ENCODE measurements at places on chromosomes 5 and 9.
A peak's percentile ranks its signal among the peaks of the same experiment; 100 is the strongest.

DNA sequence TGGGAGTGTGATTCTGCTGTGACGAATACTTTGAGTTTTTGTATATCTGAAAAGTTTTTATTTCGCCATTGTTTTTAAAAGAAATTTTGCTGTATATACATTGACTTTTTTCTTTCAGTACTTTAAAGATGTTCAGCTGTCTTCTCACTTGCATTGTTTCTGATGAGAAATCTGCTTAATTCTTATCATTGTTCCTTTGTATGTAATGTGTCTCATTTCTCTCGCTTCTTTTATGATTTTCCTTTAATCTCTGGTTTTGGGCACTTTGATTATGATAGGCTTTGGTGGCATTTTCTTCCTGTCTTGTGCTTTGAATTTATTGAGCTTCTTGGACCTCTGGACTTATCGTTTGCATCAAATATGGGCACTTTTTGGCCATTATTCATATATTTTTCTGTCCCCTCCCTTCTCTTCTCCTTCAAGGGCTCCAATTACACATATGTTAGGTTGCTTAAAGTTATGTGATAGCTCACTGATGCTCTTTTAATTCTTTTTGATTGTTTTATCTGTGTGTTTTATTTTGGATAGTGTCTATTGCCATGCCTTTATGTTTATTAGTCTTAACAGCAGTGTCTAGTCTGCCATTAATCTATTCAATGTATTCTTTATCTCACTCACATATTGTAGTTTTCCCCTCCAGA is 30.6 kb downstream of the STX17 start:
- DNase-seq = no peak

- no peak for DNase-seq
Observed at GRCh38 chr5:170217831-170218230, 15.0 kb upstream of the C5orf58 start.

GRCh38 chr9:96342571-96343245 is 40.7 kb upstream of the HSD17B3 start:
- no peak for DNase-seq

DNA sequence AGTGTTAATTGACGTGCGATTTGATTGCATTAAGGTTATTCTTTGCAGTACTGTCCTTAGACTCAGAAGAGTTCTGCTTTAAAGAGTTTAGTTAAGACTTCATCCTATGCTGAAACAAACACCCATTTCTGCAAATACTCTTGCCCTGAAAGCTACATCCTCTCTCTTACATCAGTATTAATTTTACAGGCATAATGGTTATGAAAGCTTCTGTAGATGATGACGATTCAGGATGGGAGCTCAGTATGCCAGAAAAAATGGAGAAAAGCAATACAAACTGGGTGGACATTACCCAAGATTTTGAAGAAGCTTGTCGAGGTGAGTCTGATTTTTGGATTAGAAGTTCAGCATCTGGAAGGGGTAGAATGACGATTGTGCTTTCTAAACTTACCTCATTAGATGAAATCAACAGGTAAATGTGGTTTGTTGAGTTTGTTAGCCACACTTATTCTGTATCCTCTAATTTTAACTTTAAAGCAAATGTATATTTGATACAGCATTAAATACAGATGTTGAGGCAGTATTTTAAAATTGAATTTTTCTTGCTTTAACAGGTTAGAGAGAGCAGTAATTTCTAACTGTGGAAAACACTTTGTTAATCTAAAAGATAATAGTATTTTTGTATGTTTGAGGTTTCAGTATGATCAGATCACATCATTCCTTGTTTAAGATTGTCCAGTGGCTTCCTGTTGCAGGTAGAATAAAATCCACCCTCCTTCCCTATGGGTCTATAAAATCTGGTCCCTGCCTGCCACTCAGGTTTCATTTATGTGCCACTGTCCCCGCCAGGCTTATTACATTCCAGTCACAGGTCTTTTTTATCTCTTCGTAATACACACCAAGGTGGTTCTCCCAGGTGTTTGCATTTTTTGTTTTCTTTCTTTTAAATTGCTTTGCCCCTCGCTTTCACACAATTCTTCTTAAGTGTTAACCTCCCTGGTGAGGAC is 1.3 kb downstream of the NAA35 start:
- DNase-seq = no peak

DNA sequence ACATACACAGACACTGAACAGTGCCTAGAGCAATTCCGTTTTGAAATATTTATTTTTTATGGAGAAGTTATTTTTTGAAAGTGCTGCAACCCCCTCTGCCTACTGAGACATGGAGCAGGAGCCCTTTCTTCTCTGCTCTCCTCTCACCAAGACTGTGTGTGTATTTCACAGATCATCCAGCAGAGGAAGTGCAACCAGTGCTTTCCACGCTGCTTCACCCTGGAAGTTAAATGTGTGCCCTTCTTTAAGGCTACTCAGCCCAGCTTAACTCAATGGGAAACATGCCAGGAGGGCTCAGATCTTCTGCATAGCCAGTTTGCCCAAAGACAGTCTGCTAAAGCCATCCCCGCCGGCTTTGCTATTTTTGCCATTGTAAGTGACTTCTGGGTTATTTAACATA is 606.3 kb downstream of the TLE1 start:
- no peak for DNase-seq

GRCh38 chr9:126611592-126612325 is 2.0 kb upstream of the LMX1B start:
- DNase-seq = peak; percentile 38

DNA sequence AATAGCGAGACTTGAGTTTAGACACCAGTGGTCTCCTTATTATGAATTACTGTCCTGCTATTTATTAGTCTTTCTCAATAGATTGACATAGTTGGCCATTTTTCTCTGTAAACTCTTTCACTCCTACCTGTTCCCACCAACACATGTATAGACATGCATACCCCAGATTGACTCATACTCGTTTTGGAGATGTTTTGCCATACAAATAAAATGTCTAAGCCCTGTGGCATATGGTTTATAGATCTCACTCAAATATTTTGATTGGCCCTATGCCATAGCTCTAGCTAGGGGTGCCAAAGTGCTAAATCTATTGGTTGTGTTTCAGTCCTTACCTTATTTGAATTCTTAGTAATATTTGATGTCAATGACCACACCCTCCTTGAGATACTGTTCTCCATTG is 42.3 kb downstream of the CAMK4 start:
- no peak for DNase-seq

- DNase-seq = no peak
Observed at GRCh38 chr5:27503813-27504212, 465.4 kb upstream of the CDH9 start.

- no peak for DNase-seq
Observed at GRCh38 chr5:75886706-75887105, 169.5 kb upstream of the POC5 start.

DNA sequence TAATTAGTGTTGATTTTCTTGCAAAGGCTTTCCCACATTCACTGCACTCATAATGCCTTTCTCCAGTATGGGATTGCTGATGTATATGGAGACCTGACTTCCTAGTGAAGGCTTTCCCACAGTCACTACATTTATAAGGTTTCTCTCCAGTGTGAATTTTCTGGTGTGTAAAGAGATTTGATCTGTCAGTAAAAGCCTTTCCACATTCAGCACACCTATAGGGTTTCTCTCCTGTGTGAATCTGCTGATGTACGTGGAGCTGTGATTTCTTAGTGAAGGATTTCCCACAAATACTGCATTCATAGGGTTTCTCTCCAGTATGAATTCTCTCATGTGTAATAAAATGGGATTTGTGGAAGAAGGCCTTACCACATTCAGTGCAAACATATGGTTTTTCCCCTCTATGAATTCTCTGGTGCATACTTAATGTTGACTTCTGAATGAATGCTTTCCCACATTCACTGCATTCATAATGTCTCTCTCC is 31.1 kb downstream of the ZNF484 start:
- no peak for DNase-seq

DNA sequence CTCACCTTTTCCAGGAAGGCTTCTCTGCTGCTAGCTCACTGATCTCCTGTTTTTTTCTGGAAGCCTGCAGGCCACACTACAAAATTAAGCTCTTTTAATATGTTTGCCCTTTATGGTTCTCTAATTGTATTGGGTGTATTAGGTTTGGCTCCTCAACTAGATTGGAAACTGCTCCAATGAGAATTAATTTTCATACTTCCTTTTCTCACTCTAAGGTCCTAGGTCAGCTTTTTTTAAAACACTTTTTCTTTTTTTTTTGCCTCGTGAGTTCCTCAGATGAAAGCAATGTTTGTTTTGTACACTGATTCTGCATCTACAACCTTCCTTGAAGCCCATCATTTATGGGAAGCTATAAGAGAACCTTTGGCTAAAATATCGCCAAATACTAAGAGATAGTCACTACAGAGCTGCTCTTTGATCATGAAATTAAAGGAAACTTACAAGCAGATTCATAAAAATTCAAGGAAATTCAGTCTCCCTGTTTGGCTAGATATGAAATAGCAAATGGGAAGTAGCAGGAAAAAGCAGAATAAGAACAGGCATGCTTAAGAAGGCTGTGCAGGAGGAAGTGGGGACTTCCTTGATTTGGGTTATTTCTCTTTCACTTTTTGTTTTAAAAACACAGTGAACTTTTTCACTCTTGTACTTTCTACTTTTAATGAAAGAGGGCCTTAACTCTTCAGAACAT is 55.2 kb upstream of the FYB1 start:
- DNase-seq = no peak

GRCh38 chr5:125317536-125317995 is 571.1 kb upstream of the ZNF608 start:
- DNase-seq = no peak

DNA sequence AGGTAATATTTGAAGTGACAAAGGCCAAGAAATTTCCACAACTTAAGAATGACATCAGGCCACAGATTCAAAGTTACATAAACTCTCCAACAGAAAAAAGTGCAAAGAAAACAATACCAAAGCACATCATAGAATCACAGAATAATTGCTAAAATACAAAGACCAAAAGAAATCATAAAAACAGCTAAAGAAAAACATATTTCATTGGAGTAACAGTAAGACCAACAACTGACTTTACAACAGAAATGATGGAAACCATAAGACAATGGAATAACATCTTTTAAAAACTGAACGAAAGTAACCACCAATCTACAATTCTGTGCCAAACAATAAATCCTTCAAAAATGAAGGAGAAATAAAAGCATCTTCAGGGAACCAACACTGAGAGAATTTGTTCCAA is 38.3 kb downstream of the ZDHHC21 start:
- DNase-seq = no peak

DNA sequence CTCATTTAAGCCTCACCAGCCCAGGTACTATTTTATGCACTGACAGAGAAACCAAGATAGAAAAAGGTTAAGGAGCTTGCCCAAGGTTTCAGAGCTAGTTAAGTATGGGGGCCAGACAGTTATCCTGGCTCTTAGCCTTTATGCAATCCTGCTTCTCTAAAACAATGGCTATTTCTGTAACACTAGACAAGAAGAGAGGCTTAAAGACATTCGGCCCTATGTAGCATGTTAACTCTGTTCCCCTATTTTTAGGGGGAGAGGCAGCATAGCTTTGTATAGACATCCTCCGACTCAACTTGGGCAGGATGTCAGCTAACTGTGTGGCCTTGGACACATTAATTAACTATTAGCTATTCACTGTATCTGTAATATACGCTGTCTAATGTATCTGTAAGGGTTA is 54.6 kb downstream of the LHFPL2 start:
- DNase-seq = no peak

- no peak for DNase-seq
Observed at GRCh38 chr9:27335075-27335474, 38.1 kb upstream of the EQTN start.

DNA sequence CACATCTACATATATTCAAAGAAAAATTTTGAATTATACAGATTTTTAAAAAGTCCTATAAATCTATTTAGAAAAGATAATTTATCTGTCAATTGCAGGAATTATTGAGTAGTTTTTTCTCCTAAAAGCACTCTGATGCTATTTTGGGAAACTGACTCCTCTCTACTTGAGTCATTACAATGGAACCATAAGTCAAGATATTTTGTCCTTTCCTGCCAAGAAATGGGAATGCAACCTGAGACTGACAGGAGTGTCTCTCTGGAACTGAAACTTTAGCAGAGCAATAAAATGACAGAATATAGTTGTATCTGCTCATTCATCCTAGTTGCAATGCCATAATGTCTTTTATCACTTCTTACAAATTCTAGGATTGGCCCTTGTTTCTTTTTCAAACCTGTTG is 48.6 kb downstream of the CARTPT start:
- DNase-seq = no peak

- no peak for DNase-seq
Observed at GRCh38 chr9:18997151-18997550, 35.9 kb downstream of the SAXO1 start.

DNA sequence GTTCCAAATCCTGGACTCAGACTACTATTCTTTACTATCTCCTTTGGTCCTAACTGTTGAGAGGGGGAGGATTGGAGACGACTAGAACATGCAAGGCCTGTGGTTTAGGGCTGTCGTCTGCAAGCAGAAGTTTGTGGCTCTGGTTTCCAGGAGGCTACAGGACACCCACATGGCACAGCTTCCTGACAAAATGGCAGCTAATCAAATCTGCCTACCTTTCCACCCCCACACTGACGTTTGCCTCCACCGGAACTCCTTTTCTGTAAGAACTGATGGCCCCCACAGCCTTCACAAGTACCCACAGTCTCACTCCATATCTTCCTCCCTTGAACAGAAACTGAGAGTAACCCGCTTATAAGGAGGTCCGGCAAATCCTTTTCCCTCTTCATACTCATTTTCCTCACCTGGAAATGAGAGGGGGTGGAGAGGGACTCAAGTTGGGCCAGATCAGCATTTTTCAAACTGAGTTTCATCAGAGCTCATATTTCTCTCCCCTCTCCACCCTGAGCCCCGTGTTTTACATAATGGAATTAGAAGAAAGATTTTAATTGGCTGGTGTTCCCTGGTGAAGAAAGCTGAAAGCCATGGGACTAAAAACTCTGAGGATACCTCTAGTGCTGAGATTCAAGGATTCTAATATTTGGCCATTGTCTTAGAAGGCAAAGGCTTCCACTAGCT is 5.2 kb downstream of the SLC31A2 start:
- no peak for DNase-seq

GRCh38 chr5:9698841-9699240 is 68.7 kb upstream of the TAS2R1 start:
- no peak for DNase-seq

DNA sequence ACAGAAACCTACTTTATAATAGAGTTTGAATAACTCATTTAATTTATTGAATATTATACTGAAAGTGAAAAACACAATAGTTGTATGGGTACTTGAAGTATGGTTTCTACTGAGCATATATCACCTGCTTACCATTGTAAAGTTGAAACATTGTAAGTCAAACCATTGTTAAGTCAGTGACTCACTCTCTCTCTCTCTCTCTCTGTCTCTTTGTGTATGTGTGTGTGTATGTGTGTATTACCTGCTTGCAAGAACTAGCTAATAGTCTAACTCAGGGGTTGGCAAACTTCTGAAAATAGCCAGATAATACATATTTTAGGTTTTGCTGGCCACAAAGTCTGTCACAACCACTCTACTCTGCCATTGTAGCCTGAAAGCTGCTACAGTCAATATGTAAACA is 564.3 kb upstream of the ZNF608 start:
- no peak for DNase-seq

GRCh38 chr9:32424616-32425015 is 40.2 kb downstream of the ACO1 start:
- no peak for DNase-seq
